ENCODE measurements at places on chromosomes 16 and 17.

DNA sequence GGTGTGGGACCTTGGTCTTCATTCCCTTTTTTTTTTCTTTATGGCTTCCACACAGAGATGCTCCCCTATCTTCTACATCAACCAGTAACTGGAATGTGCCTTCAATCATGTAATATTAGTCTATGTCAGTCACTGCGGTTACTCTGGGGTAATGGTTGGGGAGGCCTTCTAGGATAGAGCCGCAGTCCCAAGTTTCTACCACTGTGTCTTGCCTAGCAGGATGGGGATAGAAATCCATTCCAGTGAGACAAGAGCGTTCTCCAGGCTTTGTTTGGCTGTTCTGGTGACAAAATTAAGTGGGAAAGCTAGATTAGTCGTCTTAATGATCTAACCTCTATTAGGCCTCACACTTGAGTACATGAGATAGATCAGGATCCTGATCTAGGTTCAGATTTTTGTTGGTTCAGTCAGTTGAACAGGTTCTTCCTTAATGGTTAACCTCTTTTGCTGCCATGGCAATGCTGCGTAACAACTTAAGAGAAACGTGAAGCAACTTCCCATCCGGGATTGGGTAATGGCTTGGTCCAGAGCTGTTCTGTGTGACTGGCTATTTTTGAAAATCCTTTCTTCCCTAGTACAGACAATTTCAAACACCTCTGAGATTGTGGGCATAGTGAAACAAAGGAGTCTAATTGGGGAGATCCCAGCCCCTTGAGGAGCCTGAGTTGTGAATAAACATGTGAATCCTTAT lies 8.7 kb downstream of the MSL1 start:
- no peak for DNase-seq

DNA sequence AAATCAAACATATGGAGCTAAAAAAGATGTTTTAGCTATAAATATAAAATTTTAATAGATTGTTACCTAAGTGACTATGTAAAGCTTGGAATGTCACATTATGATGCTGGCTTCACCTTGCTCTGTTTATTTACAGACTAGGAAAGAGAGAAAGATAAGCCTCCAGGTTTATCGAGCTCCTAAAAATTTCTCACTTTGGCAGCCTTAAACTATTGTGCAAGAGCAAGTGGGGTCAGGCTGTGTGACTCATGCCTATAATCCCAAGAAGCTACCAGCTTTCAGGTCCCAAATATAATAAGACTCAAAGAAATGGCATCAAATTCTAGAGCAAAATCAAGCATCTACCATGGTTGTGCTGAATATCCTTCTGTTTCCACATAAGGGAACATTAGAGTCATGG lies 34.3 kb upstream of the PRSS54 start:
- DNase-seq, result no peak

- no peak for DNase-seq
Measured at GRCh38 chr16:8996891-8997290, 33.2 kb upstream of the USP7 start.

GRCh38 chr16:53372992-53373871 lies 61.0 kb upstream of the RBL2 start:
- peak; percentile 65 for DNase-seq

GRCh38 chr16:30131869-30132475 lies 9.0 kb upstream of the MAPK3 start:
- DNase-seq, result no peak

- no peak for DNase-seq
Measured at GRCh38 chr16:55565086-55565485, 1.4 kb upstream of the CAPNS2 start.

- no peak for DNase-seq
Measured at GRCh38 chr17:43841282-43841681, 5.7 kb upstream of the CD300LG start.

- DNase-seq, result no peak
Measured at GRCh38 chr16:56506941-56507340, 12.9 kb downstream of the BBS2 start.

DNA sequence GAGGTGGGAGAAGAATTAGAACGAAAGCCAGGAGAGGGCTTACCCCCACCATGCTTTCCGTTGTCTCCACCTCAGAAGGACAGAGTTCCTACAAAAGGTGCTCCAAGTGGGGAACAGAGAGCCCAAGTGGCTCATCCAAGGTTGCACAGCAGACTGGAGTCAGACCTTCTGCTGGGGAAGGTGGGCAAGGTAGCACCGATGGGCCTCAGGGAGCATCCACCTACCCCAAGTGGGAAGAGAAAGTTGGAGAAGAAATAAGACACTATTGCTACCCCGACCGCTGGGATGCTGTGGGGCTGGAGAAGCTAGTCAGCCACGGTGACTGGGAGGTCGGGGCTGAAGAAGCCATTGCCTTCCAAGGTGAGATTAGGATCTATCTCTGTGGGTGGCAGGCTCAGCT lies 21.5 kb downstream of the UNC119 start:
- no peak for DNase-seq

DNA sequence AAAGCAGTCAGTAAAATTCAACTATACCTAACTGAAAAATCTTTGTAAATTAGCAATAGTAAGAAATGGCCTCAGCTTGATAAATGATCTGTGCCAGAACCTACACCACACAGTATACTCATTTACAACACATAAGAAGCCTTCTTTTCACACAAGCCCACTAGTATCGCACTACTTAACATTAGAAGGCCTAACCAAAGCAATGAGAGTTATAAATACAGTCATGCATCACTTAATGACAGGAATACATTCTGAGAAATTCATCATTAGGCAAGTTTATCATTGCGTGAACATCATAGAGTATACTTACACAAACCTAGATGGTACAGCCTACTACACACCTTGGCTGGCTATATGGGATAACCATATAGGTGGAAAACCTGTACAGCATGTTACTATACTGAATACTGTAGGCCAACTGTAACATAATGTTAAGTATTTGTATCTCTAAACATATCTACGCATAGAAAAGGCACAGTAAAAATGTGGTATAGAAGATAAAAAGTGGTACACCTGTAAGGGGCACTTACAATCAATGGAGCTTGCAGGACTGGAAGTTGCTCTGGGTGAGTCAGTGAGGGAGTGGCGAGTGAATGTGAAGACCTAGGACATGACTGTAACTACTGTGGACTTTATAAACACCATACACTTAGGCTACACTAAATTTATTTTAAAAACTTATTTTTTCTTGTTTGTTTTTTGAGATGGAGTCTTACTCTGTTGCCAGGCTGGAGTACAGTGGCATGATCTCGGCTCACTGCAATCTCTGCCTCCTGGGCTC lies 126.5 kb upstream of the CORO6 start:
- no peak for DNase-seq

GRCh38 chr16:27499659-27500055 lies 50.1 kb downstream of the GTF3C1 start:
- no peak for DNase-seq

DNA sequence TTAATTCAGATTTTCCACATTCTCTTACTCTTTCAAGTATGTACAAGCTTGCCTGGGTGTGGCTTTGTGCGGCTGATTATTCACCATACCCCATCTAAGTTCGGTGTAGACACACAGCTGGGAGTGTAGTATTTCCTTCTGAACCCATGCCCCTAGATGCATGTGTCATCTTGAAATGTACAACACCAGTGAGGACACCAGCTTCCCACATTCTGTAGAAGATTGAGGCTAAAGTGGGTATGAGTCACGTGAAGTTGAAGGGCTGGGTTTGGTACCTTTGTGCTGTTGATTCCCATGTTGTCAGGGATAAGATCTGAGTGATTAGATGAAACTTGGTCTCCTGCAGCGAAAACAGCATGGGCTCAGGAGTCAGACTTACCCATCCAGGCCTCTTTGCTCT lies 14.6 kb upstream of the DHX8 start:
- no peak for DNase-seq

- DNase-seq, result peak; percentile 24
Measured at GRCh38 chr17:64216338-64217248, 46.5 kb downstream of the TEX2 start.

DNA sequence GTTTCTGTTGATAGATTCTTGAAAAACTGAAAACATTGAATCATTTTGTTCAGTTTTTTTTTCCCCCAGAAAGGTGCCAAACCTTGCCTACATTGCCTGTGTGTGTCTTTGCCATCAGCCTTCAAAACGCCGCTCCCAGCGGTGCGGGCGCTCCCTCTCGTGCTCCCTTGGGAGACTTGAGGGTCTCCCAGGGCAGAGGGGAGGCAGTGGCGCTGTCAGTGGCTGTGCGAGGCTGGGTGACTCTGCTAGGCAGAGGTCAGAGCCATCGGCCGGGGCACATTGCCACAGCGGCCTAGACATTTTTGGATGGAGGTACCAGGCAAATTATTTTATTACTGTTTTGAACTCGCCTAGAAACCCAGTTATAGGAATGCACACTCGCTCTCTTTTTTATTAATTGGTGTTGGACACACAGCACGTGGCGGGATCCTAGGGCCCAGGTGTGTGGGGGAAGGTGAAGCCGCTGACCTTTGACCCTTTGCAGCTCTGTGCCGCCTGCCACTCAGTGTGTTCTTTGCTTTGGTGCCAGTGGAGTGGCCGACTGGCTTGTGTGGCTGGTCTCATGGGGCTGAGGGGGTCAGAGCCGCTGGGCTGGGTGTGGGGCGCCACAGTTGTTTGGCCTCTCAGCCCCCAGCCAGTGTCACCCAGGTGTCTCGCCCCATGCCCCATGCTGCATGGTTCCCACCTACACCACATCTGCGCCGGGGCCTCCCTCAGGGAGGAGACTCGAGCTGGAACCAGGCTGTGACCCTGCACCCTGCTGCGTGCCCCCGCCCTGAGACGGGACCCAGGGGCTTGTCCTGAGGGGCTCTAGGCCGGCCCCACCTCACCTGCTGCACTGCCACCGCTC lies 115.7 kb downstream of the BANP start:
- DNase-seq, result no peak

DNA sequence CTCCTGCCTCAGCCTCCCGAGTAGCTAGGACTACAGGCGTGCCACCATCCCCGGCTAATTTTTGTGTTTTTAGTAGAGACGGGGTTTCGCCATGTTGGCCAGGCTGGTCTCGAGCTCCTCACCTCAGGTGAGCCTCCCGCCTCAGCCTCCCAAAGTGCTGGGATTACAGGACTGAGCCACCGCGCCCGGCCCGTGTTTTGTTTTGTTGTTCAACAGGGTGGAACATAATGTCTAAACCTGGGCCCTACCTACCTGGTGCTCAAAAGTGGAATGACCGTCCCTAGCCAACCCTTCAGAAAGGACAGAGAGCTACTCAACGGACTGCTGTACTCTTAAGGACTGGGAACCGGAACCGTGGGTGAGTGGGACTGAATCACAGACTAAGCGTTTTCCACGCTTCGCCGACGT lies 772 bp upstream of the KIF22 start:
- DNase-seq, result no peak

GRCh38 chr17:55990332-55991006 lies 162.8 kb upstream of the ANKFN1 start:
- no peak for DNase-seq

DNA sequence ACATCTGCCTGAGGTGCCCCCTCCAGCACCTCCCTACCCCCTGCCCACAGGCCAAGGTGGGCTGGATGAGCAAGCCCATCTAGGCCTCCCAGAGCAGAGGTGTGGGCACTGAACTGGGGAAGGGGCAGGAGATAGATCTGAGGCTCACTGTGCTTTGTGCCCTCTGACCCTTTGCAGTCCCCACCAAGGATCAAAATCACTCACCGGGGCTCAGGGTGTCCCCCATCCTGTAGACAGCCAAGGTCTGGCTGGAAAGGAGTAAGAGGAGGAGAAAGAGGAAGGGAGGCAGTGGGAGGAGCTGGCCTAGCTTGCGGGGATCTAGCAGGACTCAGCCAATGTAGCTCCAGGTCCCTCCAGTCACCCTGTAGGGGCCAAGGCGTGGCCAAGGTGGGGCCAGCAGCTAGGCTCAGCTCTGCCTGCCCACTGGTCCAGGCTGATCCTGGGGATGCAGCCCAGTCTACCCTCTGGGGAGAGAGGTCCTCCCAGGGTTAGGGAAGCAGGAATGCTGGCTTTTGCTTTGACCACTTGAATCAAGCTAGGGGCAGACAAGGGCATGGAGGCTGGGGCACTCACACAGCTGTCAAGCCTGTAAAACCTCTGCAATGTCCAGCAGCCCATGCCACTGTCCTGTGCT lies 1.8 kb downstream of the SLC12A4 start:
- DNase-seq, result no peak

DNA sequence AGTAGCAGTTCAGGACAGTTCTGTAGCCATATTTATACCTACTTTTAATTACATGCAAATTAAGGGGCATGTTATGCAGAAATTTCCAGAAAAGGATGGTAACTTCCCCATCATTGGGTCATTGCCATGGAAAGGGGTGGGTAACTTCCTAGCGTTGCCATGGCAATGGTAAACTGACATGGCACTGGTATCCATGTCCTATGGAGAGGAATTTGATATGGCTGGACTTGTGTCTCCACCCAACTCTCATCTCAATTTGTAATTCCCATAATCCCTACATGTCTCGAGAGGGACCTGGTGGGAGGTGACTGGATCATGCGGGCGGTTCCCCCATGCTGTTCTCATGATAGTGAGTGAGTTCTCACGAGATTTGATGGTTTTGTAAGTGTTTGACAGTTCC lies 35.6 kb upstream of the CACNG4 start:
- DNase-seq, result no peak

DNA sequence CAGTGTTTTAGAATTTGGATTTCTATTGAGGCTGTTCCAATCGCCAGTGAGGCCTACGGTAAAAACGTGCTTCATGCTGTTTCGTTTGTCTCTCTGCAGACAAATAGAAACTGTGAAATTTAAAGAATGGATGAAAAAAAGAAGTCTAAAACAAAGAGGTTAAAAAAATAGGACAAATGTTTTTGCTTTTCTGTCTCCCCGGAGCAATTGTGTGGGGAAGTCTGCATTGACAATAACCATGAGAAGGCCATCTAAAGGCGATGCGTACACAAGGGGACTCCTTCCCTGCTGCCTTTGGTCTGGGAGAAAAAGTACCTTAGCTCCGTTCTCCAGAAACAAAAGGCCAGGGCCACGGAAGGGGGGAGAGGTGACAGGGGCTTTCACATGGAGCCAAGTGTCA lies 4.6 kb upstream of the ZFHX3 start:
- DNase-seq, result no peak

DNA sequence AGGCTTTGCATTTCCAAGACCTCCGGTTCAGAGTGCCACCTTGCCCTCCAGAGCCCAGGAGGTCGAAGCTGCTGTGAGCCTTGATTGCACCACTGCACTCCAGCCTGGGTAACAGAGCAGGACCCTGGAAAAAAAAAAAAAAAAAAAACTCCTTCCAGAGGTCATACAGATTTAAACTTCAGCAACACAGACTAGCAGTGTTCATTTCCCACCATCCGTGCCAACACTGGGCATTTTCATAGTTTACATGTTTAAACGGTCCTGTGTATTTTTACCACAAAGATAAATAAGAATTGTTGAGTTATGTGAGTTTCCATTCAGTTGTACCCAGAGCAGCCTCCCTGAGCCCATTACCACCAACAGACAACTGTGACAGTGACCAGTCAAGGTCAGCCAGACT lies 50.4 kb downstream of the ZDHHC7 start:
- DNase-seq, result no peak

GRCh38 chr16:84703681-84704080 lies 3.9 kb downstream of the USP10 start:
- DNase-seq, result no peak

- DNase-seq, result no peak
Measured at GRCh38 chr16:67277999-67278772, 1.1 kb upstream of the PLEKHG4 start.

Data from germinal center (tissue), 1 donor.